ENCODE measurements at places on chromosomes 2 and 18.

DNA sequence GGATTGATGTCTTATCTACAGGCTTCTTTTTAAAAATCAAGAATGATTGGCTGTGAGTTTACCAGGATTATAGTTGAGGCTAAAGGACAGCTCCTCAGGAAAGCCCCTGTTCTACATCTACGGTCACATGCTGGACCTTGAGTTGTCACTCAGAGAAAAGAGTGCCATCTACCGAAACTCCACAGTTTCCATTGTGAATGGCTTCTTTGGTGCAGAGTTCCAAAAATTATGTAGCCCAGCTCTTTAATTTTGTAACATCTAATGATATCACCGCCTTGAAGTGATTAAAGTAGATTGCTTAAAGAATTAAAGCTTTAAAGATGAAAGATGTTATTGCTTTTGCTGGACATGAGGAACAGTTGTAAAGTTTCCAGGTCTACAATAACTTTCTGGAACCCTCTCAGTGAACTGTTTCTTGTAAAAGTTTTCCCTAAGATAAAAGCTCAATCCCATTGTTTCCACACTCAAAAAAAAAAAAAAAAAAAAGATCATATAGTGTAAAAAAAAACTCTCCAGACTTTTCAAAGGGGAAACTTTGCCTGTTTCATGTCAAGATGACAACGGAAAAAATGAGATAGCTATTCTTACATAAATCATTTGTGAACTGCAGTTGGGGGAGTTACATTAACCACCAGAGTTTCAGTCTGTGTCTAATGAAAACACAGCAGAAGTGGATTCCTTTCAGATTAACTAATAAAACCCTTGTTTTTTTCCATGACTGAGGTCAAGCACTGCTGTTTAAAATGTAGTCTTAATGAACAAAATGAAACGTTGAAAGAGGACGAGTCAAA lies 4.3 kb downstream of the COL3A1 start:
- no peak for DNase-seq

GRCh38 chr18:41955688-41956087 lies 654 bp downstream of the PIK3C3 start:
- no peak for DNase-seq

- no peak for DNase-seq
These were observed 827.0 kb downstream of the BCL11A start for GRCh38 chr2:59726228-59727120.

DNA sequence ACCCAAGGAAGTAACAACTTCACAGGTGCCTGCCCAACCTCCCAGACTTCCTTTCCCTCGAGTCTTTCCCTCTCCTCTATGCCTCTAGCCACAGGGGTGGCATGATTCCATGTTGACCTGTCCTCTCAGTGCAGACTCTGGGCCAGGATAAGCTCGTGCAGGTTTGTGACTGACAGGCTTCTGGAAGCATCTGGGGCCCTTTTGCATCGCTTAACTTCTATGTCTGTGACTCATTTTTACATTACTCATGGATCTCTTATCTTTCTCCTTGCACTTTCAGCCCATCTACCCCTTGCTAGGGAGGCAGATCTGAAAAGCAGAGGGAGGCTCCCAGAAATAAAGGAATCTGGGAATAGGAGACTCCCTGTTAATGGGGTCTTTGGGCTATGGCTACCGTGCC lies 98.5 kb upstream of the RIOK3 start:
- DNase-seq: no peak

DNA sequence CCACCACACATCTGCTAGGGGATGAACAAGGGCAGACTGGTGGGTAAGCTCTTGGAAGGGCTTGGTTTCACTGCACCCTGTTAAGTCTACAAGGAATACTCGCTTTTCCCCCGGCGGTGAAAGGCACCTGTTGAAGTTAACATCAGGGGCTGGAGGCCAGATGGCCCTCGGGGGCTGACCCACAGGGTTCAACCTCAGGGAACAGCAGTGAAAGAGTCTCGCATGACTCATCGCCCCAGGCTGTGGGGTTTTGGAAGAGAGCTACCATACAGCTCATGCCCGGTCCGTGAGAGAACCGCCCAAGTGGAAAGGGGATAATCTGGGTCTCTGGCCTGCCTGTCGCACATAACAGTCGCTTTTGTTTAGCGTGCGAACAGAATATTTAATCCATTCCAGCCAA lies 748.0 kb downstream of the DPP10 start:
- no peak for DNase-seq

All from activated CD8-positive, alpha-beta memory T cell treated with anti-CD3 and anti-CD28 coated beads for 1 hour (primary cell).